Mesenchymal stem cell (in vitro differentiated cells and primary cell): ENCODE measurements at places on chromosomes 11 and 22.

DNA sequence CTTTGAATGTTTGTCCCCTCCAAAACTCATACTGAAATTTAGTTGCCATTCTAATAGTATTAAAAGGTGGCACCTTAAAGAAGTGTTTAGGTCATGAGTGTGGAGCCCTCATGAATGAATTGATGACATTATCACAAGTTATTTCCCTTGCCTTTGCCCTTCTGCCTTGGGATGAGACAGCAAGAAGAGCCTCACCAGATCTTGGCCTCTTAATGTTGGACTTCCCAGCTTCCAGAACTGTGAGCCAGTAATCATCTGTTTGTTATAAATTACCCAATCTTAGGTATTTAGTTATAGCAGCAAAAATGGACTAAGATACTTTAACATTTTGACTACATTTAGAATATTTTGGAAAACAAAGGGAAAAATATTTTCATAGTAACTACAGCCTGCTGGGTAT lies 371.0 kb downstream of the JRKL start:
- no peak for DNase-seq

- peak; percentile 73 for DNase-seq
Measured at GRCh38 chr11:123302751-123303195, 107.7 kb upstream of the CLMP start.

- no peak for DNase-seq
Measured at GRCh38 chr11:91810871-91811270, 413.7 kb upstream of the FAT3 start.

DNA sequence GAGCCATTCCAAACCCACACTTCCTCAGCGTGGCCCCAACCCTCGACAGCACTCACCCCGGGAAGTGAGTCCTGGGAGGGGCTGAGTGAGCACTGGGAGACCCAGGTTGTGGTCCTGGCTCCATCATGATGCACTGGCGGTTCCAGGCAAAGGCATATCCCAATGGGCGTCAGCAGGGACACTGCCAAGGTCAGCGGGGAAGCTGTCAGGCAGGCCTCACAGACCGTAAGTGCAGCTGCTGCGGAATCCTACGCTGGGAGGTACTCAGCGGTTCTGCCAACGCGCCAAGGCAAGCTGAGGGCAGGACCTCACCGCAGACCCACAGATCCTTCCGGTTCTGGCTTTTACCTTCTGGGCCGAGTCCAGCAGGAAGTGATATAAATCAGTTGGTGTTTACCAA lies 1.4 kb upstream of the GAL3ST1 start:
- no peak for DNase-seq

GRCh38 chr11:35257281-35257680 lies 118.3 kb downstream of the CD44 start:
- DNase-seq = no peak

DNA sequence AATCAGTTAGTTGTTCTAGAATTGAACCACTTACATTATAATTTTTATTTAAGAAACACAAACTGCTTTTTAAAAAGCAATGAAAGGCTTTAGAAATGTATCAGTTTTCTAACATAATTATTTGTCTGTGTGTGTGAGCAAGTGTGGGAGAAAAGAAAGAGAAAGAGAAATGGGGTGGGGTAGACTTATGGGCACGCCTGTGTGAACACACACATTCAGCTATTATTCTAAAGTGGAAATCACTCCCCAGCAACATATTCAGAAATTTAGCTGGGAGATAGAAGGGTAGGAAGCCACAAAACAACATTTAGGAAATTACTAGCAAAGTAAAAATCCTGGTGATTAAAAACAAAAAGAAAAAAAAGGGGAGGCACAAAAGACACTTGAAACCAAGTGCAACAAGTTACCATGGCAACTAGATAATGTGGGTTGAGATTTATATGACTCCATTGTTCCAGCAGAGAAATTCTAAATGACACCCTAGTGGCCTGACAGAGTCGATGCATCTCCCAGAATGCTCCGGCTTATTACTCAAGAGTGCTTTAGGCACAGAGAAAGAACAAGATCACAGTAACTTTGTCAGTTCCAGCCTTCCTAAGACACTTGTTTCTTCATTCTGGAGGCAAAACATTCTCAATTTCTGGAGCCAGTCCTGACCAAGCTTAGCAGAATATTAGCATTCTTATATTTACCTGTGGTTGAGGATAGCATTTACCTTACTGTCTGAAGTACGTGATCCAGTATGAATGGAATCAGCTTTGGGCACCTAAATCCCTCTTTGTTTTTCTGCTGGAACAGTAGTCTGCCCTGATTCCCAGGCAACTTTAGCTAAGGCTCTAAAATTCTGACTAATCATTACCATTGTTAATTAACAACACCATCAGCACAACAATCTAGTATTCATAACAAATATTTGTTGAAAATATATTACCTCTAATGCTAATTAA lies 444.4 kb downstream of the DLG2 start:
- peak; percentile 35 for DNase-seq

- no peak for DNase-seq
Measured at GRCh38 chr11:14012846-14013245, 50.3 kb downstream of the SPON1 start.

DNA sequence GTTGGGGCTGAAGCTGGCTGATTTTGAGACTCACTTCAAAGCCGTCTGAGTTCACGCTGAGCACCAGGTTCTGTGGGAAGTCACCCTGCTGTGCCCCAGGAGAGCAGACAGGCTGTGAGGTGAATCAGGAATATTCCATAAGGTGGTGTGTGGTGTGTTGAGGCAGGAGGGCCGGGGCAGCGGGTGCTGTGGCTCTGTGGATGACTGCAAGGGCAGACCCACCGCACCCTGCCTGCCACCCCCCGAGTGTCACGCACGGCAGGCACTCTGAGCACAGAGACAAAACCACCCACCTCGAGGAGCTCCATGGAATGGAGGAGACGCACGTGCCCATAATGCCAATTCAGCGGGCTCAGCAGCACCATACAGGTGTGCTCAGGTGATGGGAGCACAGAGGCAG lies 147.8 kb downstream of the PKNOX2 start:
- DNase-seq = no peak

DNA sequence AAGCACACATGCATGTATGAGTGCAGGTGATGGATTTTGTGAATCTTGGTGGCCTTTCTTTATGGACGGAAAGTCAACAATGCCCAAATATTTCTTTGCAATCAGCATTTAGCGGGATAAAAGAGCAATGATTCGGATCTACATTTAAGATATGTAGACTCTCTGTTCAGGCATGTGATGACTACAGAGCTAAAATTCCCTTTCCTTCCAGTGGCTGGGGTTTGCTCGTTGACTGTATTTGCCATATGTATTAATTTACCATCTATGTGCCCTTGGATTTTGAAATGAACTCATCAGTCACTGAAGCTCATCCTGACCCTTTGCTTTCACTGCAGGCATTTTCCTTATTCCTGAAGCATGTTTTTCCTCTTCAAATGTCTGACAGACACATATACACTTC lies 13.6 kb downstream of the BLID start:
- no peak for DNase-seq

DNA sequence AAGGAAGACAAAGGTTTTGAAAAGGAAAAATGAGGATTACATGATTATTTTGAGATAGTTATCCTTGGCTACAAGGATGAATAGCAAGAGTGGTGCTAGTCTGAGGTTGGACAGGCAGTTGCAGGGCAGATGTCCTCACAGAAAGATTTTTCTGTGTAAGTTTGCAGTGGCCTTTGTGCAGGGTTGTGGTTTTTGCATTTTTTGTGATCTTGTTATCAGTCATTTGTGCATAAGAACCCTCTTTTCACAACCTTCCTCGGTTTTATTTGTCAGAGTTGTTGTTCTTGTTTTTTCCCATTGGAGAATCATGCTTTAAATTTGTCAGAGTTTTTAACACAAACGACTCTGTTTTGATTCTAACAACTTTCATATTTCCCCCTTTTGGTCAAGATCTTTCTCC lies 1.4 kb downstream of the CCDC134 start:
- peak; percentile 18 for DNase-seq

DNA sequence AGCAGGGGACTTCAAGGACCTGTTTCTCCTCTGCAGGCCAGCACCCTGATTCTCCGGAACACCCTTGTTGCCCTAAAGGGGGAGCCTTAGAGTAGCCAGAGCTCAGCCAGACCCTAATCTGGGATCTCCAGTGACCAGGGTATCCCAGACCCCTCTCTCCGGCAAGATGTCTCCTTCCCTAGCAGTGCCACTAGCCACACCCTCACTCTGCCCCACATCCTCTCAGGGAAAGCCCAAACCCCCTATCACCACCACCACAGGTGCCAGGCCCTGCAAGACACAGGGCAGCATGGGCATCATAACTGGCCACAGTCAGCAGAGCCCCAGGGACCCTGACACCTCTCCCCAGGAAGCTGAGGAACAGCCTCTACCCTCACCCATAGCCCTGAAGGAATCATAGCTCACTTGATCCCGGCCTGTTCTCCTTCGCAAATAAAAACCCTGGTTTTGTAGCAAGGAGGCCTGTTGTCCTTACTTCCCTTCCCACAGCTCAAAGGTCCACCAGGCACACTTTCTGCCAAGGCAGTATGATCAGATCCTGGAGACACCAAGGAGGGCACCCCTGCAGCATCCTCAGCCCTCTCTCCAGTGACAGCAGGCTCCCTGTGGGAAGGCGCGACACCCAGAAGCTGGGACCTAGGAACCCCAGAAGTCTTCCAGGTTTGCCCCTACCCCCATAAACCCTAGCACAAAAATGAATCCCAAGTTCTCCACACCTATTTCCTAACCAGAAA lies 4.6 kb downstream of the CFL1 start:
- DNase-seq = no peak

- DNase-seq = no peak
Measured at GRCh38 chr11:1198561-1199240, 24.2 kb upstream of the MUC5B start.

DNA sequence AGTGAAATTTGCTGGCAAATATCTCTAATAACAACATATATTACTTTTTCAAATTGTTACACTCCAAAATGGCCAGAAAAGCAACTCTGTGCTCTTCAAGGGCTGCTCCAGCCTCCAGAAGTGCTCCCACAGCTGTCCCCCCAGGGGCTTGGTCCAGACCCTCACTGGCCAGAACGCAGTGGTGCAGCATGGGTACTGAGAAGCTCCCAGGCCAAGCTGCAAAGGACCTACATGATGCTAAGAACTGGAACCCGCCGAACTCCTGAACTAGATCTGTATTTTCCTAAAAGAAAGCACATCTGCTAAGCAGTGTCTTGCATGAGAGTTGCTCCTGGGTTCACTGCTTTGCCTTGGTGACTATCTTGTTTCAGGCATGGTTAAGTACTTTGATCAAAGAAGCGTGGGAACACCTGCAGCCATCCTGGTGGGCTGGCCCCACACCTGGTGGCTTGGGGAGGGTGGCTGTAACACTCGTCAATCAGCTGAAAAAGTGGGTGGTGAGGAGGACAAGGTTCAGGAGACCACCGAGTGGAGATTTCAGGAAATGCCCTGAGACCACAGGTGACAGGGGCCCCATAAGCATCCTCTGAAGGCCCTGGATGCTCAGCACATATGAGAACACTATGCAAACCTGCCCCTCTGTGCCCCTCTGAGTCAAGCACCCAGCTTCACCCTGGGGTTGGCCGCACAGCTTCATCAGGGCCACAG lies 72.7 kb upstream of the PITPNB start:
- DNase-seq = no peak

DNA sequence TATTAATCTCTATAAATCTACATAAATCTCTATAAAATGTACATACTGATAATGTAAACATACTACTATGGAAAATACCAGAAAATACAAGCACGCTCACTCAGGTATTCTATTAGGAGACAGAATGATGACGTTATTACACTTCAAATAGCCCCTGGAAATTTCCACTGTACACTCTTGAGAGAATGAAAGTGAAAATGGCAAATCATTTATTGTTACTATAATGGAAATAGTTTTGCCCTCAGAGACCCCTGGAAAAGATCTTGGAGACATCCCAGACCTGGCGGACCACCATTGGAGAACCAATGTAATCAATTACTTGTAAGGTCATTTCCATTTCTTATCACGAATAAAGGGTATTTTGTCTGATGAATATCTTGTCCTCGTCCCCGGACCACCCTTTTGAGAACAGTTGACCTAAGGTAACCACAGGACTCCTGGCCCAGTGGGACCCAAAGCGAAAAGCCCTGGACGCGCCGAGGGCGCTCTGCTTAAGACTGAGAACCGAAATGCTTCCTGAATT lies 509 bp upstream of the PRRG4 start:
- DNase-seq = peak; percentile 54

DNA sequence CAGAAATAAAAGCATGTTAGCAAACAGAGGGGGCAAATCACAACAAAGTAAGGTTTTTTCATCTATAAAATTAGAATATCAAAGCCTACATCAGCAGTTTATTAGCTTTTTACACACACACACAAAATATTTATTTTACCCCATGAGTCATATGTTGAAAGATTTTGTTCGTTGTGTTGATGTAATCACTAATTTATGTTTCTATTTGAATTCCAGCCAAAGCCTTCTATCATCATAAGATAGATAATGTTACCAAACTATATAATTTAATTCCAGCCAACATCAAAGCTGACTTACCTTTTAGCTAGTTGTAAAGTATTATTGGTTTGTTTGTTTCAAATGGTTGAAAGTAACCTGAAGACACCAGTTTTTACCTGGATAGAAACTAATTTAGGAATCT lies 458.0 kb upstream of the ARHGAP42 start:
- DNase-seq = no peak

- DNase-seq = no peak
Measured at GRCh38 chr22:44382116-44383038, 69.6 kb upstream of the SHISAL1 start.

GRCh38 chr11:104899226-104899625 lies 966 bp upstream of the CASP12 start:
- DNase-seq = no peak

- peak; percentile 96 for DNase-seq
Measured at GRCh38 chr11:78574386-78575381, at the start of gene NARS2. Gene NARS2, minus strand, starts transcription at chr11:78574864. Its CDS starts 376 bp downstream, at chr11:78574488.
